ENCODE measurements at places on chromosomes 6 and 20.

DNA sequence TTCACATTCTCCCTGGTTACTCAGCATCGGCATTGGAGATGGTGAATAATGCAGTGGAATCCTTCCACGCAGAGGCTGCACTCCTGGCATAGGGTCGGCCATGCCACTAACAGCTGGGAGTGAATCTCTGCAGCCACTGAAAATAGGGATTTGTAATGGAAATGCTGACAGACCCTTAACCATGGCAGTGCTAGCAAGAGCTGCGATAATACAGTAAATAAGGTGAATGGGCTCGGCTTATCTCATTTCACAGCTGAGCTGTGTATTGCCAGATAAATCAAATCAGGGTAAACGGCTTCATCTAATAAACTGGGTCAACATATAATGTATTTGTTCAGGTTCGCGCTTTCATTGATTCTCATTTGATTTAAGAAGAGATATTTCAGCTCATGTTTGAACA, 156.8 kb downstream of the SLC35B3 start:
- DNase-seq, result no peak

- DNase-seq, result no peak
Observed at GRCh38 chr6:150152891-150153876, 10.3 kb downstream of the PPP1R14C start.

GRCh38 chr6:166955121-166955864, 1.1 kb downstream of the RNASET2 start:
- no peak for DNase-seq

DNA sequence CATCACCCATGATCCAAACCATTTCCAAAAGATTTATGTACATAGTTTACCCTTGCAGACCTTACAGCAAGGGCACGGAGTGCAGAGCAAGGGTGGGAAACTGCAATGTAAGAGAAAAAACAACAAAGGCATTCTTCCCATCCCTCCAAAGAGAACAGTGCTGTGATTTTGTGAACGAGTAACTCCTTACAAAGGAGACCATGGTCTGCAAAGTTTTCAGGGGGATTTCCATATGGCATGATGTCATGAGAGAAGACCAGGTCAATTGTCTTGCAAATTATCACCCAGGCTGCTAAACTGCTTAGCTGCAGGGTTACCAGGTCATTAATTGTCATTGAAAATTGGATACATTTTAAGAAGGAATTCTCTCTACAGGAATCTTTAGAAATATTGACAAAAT, 58.3 kb downstream of the LAMP5 start:
- no peak for DNase-seq

DNA sequence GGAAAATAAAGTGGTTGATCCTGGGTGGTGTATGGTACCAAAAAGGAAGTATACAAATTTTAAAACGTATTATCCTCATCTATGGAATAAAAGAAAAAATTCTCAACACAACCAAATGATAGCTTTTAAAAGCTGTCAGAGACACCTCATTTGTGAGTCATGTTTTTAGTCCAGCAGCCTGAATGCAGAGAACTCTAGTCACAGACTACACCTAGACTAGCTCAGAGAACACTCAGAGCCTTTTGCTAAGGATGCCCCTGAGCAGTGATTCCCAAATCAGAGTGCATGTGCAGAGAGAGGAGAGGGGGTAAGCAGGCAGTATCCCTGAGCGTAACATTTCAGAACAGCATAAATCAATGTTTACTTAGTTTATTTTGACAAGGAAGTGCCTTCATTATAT, 809.3 kb downstream of the HACE1 start:
- DNase-seq, result no peak

GRCh38 chr6:31204751-31205145, 34.3 kb upstream of the POU5F1 start:
- DNase-seq, result no peak

GRCh38 chr6:52000064-52000463, 87.3 kb downstream of the PKHD1 start:
- no peak for DNase-seq

- no peak for DNase-seq
Observed at GRCh38 chr20:8066662-8067061, 47.1 kb upstream of the TMX4 start.

GRCh38 chr6:103875221-103875620, 984.5 kb downstream of the HACE1 start:
- DNase-seq, result no peak

GRCh38 chr20:19976595-19977372, 40.4 kb upstream of the NAA20 start:
- no peak for DNase-seq

DNA sequence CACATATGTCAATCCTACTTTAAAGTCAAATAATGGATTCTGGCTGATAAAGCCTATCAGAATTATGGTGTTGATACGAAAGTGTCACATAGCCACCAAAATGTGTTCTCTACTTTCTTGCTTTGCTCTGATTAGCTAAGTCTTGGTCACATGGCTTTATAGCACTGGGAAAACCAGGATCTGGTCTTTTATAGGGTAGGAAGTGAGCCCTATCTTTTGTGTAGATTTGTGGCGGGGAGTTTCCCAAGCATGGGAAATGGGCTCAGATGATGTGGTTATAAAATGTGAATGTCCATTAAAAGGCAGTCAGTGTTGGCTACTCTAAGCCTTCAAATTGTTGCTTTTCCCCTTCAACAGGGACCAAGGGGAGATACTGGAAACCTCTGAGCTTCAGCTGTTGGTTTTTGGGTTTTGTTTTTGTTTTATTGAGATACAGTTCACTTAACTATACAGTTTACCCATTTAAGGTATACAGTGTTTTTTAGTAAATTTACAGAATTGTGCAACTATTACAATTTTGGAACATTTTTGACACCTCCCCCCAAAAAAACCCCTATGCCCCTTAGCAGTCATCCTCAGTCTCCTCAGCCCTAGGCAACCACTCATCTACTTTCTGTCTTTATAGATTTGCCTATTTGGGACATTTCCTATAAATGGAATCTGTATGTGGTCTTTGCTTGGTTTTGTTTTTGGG, 12.2 kb downstream of the RRP36 start:
- DNase-seq, result no peak

GRCh38 chr6:108988296-108988695, 106.3 kb downstream of the SESN1 start:
- DNase-seq, result no peak
